ENCODE measurements at places on chromosomes 3 and 15.

GRCh38 chr15:85570336-85570735 is 189.9 kb downstream of the AKAP13 start:
- no peak for DNase-seq

- no peak for DNase-seq
Measured at GRCh38 chr3:38549486-38549885, 53.3 kb downstream of the EXOG start.

- DNase-seq = peak; percentile 43
Measured at GRCh38 chr15:60844511-60845174, 365.7 kb upstream of the ICE2 start.

DNA sequence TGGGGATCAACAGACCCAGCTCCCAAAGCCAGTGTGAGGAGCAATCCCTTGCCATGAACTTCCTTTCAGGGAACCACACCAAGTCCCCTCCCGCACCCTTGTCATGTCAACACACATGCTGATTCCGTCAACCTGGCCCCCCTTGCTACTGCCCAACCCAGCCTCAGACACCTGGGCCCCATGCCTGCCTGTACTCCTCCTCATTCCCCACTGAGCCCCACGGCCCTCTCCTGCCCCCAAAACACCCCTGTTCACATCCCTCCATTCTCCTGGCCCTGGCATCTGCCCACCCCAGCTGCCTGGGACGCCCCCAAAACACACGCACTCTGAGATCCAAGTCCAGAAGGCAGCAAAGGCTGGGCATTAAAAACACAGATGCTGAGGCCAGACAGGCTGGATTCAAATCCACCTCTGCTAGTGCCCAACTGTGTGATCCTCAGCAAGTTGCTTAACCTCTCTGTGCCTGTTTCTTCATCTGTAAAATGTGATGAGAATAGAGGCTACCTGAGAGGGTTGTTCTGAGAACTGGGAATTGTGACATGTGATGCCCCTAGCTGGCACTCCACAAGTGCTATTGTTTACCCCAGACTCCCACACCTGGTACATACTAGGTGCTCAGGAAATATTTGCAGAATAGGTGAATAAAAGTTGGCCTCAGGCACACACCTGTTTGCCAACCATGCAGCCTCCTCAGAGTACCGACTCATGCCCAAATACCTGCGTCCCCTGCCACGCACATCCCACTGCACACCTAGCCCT is 2.3 kb downstream of the PLXND1 start:
- DNase-seq = no peak

DNA sequence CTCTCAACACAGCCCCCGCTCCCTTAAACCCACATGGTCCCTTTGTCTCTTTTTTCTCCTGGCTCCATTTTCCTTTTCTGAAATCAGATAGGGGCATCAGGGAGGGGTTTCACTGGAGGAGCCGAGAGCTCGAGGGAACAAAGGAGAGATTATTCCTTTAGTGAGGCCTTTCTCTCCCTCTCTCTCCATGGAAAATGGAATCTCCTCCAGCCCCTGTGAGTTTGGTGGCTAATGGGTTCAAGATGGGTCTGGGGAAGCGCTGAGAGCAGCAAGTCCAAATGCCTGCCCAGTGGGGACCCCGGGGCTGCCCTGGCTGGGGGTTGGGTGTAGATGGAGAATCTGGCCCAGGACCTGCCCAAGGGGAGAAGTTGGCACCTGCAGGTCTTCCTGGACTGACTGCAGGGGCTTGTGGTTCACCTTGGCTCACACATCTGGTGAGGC is 56.8 kb downstream of the ITGA11 start:
- no peak for DNase-seq

GRCh38 chr15:68349151-68349550 is 71.6 kb downstream of the FEM1B start:
- no peak for DNase-seq

GRCh38 chr3:143535994-143536784 is 312.1 kb downstream of the SLC9A9 start:
- no peak for DNase-seq

DNA sequence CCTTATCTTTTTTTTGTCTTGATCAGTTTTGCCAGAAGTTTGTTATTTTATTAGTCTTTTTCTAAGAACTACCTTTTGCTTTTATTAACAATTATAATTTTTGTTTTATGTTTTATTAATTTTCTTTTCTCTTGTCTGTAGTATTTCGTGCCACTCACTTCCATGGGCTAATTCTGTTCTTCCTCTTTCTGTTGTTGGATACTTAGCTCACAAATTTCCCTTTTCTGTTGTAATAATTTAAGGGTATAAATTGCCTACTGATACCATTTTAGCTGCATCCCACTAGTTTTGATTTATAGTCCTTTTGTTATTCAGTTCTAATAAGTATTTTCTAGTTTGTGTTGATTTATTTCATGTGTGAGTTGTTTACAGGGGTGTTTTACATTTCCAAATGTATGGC is 48.6 kb downstream of the SNRK start:
- DNase-seq = no peak

- no peak for DNase-seq
Measured at GRCh38 chr3:24545887-24546286, 51.2 kb upstream of the THRB start.

DNA sequence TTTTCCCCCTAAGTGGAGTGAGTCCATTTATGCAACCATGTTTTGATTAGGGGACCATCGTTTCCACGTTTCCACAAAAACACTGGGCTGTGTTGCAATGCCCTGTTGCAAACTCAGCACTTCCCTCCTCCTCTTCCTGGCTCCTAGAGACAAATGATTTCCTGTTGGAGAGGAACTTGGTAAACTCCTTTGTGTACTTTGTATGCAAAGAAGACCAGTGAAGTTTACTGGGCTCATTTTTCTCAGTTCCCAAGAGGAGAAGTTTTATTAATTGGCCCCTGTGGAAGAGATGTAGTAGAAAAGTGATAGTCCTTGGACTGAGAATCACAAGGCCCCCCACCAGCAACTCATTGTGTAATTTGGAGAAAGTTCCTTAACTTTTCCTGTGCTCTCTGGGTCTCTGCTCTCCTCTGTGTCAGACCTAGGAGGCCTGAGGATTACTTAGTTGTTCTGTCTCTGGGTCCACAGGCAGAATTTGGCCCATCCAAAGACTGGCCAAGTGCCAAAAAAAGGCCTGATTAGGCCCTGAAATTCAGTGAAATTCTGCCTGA is 95.0 kb downstream of the ATG7 start:
- DNase-seq = no peak

DNA sequence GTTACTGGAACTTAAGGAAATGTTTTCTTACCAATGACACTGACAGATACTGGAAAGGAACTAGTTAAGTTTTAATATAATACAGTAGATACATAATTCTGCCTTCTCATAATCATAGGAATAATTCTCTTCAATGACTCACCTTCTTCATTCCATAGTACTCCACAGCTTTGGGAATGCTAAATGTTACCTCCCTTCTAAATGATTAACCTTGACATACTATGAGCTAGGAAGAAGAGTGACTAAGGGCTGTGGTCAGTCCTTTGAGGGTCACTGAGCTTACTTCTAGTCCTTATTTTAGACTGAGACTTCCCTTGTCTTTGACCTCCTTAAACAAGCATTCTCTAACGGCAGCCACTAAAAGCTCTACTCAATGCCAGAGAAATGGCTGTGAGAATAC is 69.6 kb upstream of the PPIB start:
- DNase-seq = no peak

DNA sequence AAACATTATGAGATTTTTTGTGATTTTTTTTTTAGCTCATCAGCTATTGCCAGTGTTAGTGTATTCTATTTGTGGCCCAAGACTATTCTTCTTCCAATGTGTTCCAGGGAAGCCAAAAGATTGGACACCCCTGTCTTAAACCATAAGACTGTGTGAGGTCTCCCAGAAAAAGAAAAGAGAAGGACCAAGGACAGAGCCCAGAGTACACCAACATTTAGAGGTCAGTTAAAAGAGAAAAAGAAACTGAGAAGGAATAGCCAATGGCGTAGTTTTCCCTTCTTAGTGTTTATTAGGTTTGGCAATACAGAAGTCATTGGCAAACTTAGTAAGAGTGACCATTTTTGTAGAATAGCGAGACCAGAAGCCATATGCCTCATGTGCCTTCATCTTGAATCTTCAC is 36.1 kb upstream of the SLC25A36 start:
- DNase-seq = no peak

- no peak for DNase-seq
Measured at GRCh38 chr3:173395412-173396181, 1.9 kb upstream of the NLGN1 start.

GRCh38 chr3:184772667-184773272 is 39.2 kb upstream of the VPS8 start:
- DNase-seq = no peak

- no peak for DNase-seq
Measured at GRCh38 chr3:76111808-76112207, 326.5 kb upstream of the ZNF717 start.

- no peak for DNase-seq
Measured at GRCh38 chr3:136685882-136686281, 66.3 kb downstream of the STAG1 start.

DNA sequence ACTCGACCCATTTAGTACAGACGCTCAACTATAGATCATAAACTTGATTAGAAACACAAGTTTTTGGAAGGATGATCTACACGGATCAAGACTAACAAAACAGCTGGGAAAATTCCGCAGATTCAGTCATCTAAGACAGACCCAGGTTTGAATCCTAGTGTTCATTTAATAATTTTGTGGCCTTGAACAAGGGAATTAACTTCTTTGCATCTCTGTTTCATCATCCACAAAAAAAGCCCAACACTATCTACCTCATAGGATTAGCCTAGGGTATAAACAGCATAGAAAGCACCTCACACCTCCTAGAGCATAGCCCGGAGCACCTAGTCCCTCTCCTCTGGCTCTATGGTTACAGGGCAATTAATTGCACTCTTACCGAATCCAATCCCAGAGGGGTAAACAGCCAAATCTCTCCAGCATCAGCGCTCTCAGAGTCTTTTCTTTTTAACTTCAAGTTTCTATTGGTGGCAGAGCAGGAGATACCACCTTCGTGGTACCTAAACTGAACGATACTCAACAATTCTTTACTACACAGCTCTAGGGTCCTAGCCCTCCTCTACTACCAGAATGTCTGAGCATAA is 3.5 kb downstream of the TBL1XR1 start:
- DNase-seq = no peak

- DNase-seq = no peak
Measured at GRCh38 chr3:131975047-131975446, 59.8 kb downstream of the CPNE4 start.

GRCh38 chr3:58129041-58129770 is 81.6 kb downstream of the DNASE1L3 start:
- DNase-seq = no peak

GRCh38 chr3:111582120-111582474 is 13.0 kb downstream of the ZBED2 start:
- DNase-seq = no peak

DNA sequence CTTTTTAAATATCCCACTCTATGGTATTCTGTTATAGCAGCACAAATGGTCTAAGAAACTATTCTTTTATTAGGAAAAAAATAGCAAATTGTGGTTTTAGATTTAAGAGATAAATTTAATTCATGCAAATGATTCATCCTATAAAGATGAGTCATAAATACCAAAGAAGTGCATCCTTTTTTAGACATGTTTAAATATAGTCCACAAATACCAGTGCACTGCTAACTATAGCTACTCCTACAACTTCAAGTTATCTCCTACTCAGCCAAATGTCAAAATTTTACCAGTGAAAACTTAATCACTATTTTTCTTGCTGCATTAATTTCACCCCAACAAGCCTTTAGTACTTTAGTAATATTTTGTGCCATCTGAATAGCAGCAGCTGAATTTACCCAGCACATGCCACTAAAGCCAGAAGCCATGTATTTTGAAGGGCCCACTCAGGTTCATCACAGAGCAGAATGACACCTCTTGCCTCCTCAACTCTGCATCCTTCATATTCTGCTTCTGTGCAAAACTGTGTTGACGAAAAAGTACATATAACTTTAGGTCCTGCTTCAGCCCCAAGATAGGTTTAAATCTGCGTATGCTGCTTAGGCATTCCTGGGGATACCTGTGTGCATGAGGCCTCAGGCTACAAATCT is 24.9 kb downstream of the CX3CR1 start:
- no peak for DNase-seq

DNA sequence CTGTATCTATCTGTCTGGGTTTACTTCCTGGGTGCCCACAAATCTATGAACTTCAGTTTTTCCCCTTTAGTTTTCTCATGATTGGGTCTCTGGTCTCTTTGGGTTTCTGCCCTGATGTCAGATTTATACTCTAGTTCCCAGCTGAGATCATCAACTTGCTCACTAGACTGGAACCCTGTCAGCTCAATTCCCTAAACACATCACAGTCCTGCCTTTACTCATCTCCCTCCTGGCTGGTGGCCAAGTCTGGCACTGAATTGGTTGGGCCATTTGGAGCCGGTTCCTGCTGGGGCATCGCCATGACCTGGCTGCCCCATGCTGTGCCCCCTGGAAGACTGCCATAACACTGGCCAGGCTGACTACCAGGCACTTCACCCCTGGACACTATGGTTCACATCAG is 345.3 kb downstream of the CHST2 start:
- no peak for DNase-seq

GRCh38 chr3:132641837-132642538 is 17.6 kb downstream of the ACAD11 start:
- DNase-seq = no peak
